EH (cell line): ENCODE measurements at places on chromosomes 4 and X.

- DNase-seq, result no peak
These were observed 81.5 kb downstream of the REPS2 start for GRCh38 chrX:17027931-17028330.

- no peak for DNase-seq
These were observed 32.0 kb downstream of the HAND2 start for GRCh38 chr4:173498023-173498422.

- peak; percentile 21 for DNase-seq
These were observed 30.7 kb downstream of the PNMA6E start for GRCh38 chrX:153370293-153371055.

DNA sequence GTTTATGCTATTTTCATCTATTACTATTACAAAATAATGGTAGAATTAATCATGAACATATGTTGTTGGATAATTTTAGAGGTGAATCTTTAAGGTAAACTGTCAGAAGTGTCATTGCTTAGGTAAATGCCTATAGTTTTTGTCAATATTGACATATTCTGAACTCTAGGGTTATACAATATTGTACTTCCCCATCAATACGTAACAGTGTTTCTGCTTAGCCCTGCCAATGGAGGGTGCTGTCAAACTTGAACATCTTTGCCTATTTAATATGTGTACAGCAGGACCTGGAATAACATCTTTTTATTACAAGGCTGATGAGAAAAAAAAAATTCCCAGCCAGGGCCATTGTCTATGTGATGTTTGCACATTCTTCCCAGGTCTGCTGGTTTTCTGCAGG lies 40.8 kb downstream of the ARHGAP24 start:
- DNase-seq, result no peak

DNA sequence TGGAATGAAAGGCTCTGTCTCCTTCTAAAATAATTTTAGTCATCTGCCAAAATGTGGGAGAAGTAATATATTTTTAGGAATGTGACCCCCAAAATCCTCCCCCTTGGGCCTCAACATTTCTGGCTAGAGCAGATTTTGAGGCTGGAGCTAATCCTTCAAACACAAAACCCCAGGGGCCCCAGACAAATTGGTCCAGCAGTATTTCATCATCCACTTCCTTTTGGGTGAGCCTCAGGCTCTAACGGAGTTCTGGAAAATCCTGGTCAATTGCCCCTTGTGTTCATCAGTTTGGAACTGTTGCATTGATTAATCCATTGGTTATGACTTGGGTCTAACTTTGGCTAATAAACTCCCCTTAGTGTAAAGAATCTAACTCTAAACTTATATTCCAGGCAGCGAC lies 67.4 kb upstream of the PCDH19 start:
- DNase-seq, result no peak

DNA sequence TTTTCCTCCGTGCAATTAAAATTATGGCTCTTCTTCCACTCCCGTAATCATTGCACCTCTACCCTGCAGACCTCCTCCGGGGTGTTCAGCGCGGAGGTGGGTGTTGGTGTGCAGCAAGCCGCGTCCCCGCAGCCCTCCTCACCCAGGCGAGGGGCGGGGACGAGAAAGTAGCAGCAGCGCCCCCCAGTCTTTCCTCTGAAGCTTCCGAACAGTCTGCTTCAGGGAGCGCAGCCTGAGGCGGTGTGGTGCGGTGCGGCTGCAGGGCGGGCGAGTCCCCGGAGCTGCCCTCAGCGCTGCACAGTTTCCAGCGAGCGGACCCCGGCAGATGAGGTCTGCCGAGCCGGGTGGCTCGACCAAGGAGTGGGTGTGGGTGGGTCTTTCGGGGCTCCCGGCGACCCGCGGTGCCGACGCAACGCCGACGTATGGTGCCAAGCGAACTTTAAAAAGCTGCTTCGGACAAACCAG lies at the start of gene FRAS1:
TSS of gene FRAS1 (plus strand) at position 189 of the 465 bp plus-strand sequence. CDS start 687 bp downstream, outside the sequence.
- peak; percentile 39 for DNase-seq

DNA sequence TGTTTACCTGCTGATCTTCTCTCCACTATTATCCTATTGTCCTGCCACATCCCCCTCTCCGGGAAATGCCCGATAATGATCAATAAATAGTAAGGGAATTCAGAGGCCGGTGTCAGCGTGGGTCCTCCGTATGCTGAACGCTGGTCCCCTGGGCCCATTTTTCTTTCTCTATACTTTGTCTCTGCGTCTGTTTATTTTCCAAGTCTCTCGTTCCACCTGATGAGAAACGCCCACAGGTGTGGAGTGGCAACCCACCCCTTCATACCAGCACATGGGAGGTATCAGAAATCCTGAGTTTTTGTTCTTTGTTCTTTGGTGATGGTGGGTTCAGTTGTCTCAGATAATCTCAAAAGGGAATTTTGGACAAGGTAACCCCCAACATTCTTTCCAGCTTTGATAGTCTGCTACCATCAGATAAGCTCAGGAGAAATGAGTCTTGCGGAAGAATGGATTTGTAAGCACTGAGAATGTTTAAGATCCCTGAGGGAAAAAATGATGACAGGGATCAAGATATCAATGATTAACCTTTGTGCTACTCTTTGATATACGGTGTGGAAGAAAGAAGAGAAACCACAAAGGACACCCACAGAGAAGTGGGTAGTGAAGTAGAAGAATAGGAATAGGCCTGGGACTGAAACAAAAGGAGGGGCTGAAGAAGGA lies 117.9 kb downstream of the CEP44 start:
- no peak for DNase-seq

DNA sequence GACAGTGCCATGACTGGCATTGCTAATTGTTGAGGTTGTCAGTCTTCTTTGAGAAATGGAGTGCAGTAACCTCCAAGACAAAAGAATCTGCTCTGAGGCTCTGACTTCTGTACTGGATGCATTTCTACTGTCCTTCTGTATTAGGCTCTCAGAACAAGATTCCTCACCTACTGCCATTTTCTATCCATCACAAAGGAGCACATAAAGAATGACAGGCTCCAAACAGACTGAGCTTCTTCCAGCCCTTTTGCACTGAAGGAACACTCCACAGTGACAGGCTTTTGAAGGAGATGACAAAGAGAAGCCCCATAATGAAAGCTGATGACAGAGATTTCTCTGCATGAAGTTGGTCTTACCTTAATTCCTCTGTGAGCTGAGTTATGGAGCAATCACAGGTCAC lies 162.2 kb downstream of the PCDH19 start:
- no peak for DNase-seq

DNA sequence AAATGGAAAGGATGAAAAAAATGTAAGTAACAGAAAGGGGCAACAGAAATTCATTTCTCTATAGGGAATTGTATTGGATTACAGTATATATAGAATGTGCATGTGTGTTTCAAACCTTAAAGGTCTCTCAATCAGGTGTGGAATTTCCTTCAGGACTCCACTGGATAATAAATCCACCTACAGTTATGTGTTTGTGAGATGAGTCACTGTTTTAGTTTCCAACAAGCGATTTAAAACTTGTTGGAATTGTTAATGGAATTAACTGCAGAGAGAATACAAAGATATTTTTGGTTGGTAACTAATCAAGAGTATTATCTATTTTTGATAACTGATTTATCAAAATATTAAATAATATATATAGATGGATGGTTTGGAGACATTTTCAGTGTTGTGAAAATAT lies 32.8 kb downstream of the CEP44 start:
- DNase-seq, result no peak

DNA sequence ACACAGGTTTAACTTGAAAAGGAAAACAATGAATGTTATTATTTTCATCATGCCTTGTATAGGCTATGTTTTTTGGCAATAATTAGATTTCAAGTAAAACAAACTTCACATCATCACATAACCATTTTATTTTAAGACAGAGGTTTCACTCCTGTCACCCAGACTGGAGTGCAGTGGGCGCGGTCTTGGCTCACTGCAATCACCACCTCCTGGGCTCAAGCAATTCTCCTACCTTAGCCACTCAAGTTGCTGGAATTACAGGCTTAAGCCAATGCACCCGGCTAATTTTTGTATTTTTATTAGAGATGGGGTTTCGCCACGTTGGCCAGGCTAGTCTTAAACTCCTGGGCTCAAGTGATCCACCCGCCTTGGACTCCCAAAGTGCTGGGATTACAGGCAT lies 658.6 kb upstream of the ATOH1 start:
- DNase-seq, result no peak

DNA sequence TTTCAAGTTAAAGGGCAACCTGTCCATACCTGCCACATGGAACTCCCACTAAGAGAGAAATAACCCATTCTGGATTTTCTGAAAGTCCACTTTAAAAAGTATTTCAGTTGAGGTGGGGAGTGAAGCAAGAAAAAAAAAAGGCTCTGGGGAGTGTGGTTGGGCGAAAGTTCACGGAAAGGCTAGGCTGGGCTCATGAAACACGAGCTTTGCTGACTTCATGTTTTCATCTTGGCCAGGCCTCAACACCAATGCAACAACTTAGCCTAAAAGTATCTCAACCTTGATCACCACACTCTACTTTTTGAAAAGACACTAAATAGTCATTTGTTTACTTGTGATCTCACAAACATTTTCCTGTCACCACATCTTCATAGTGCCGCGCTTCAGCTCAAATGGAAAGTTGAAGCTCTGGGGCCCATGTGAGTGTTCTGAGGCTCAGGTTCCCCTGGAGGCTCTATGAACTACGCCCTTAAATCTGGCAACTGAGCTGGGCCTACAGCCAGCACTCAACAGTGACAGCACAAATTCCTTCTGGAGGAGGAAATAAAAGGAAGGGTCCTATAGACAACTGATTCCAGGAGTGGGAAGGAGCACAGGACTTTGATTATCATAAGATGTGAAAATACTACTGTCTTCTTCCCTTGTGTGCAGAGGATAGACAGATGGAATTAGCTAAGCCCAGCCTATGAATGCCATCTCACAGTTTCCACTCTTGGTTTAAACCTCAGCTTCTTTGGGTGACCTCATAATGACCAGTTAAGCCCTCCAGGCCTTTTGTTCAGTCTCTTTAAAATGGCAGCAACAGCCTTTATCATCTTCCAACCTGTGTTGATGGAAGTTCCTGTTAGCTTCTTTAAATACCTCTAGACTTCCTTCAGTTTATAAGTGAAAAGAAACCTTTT lies 5.1 kb downstream of the CD40LG start:
- DNase-seq, result no peak

- peak; percentile 88 for DNase-seq
These were observed 1.1 kb upstream of the RAB40A start for GRCh38 chrX:103520386-103520785.

DNA sequence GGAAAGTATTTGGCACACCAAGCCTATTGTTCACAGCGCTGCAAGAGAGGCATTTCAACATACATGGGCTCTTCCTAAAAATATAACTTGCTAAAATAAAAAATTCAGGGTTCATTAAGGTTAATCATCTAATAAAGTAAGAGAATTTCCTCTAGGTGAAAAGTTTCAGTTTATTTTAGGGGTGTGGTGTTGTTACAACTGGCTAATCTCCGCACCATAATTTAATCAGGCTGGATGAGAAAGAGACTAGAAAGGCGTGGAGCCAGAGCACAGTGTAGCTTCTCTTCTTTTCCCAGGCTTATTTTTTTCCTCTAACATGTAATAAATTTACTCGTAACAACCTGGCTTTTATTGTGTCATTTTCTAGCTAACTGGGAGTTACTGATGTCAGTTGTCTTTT lies 47.9 kb downstream of the FHL1 start:
- DNase-seq, result no peak

- peak; percentile 76 for DNase-seq
These were observed 15.5 kb downstream of the AFAP1 start for GRCh38 chr4:7924163-7924562.

DNA sequence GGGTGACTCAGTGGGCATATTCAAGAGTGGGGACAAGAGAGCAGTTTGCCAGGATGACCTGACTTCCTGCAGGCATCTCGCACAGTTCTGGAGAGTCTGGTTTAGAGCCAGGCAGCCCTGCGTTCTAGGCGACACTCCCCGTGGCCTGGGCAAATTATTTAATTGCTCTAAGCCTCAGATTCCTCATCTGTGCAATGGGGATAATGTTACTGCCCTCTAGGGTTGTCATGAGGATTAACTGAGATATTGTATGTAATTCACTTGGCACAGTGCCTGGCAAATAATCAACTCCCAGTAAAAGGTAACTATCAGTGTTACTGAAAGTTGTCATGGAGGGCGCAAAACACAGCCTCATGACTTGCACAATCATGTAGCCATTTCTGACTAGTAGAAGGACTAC lies 48.8 kb upstream of the PITX2 start:
- no peak for DNase-seq

- no peak for DNase-seq
These were observed 54.1 kb downstream of the HOPX start for GRCh38 chr4:56626963-56627362.

DNA sequence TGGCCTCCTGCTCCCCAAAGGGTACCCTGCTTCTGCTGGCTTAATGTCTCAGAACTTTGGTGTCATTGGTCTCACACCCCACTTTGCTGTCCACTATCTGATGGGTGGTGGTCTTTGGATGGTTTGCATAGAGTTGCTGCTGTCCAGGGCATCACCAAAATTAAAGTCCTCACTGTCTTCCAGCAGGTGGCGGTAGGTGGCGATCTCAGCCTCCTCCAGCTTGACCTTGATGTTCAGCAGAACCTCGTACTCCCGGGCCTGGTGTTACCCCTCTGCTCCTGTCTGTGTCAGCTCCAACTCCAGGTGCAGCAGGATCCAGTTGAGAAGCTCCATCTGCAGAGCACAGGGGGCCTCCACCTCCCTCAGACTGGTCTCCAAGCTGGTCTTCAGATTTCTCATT lies 1169.5 kb upstream of the PABPC4L start:
- no peak for DNase-seq

DNA sequence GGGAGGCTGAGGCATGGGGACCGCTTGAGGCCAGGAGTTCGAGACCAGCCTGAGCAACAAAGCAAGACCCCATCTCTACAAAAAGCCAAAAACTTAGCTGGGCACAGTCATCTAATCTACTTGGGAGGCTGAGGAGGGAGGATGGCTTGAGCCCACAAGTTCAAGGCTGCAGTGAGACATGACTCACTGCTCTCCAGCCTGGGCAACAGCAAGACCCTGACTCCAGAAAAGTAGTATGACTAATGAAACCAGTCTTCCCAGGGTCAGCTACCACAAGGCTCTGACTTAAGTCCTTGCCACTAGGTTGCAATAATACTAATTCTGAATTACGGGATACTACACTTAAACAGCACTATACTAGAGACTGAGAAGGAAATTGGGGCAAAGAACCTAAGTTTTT lies 33.1 kb downstream of the ERVMER34-1 start:
- DNase-seq, result peak; percentile 22

- DNase-seq, result no peak
These were observed 61.2 kb downstream of the ENOX2 start for GRCh38 chrX:130841776-130842175.

GRCh38 chr4:138051157-138051556 lies 191.0 kb downstream of the SLC7A11 start:
- peak; percentile 73 for DNase-seq

- no peak for DNase-seq
These were observed 102.5 kb downstream of the SH3RF1 start for GRCh38 chr4:169167957-169168858.

DNA sequence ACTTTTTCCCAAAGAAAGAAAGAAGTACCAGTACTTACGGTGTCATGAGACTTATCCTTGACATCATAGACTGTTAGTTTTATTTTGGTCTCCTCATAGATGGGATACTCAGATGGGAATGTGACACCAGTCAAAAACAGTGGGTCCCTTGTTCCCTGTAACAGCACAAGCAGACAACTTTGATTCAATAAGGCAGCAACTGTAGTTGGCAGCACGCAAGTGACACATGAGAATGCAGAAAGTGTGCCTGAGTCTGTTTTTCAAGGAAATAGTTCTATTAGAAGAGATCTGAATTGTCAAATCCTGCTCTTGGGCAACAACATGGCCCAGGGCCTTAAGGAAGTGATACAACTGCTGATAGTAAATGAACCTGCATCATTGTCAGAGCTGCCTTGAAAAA lies 443.2 kb downstream of the INPP4B start:
- DNase-seq, result peak; percentile 83
